ENCODE measurements at places on chromosomes 5 and 9.

GRCh38 chr9:87148331-87149104 lies 201.2 kb upstream of the GAS1 start:
- no peak for DNase-seq

DNA sequence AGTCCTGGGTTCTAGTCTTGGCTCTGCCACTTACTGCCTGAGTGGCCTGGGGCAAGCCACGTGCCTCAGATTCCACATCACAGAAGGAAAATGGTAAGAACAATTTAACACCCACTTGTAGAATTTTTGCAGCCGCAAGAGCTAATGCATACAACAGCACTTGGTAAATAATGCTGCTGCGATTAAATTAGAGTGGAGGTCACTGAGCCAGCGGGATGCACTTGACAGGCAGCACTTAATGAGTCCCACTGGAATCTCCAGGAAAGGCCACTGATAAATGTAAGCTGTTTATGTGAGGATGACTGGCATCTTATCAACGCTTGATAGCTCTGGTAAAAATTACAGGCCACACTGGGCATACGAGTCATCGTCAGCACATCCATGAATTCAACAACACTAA lies 59.4 kb upstream of the UBTD2 start:
- no peak for DNase-seq

GRCh38 chr5:10459080-10460055 lies 17.7 kb downstream of the ROPN1L start:
- no peak for DNase-seq

GRCh38 chr5:74166064-74166463 lies 474.5 kb downstream of the ENC1 start:
- DNase-seq, result no peak

- no peak for DNase-seq
Measured at GRCh38 chr5:177494346-177495195, 2.8 kb downstream of the PDLIM7 start.

DNA sequence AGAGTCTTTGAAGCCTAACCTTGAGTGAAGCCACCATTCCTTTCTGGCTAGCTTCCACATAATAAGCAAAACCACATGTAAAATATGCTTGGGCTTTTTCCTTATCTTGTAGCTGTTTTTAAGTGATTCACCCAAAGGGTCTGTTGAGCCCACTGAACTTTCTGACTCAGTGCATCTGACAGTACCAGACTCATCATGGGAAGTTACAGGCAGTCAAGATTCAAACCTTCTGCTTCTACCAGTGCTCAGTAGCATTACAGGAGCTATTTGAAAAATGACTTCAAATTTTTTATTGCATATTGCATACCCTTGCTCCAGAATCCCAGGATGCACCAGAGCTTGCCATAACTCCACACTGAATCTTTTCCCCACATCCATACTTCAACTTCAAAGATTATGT lies 87.5 kb upstream of the PTPRD start:
- DNase-seq, result no peak

DNA sequence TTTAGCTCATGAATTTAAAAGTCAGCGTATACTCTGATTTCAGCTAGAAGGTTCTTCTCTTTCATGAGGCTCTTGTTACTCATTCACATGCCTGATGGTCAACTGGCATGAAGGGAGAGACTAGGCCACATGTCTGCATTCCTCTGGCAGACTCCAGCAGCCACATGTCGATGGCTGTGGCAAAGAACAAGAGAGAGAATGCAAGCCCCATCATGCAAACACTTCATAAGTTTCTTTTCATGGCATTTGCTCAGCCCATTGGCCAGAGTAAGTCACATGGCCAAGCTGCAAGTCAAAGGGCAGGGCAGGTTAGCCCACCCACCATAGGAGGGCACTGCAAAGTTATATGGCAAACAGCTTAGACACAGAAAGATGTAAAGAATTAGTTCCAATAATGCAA lies 5.4 kb downstream of the KCNV2 start:
- no peak for DNase-seq

DNA sequence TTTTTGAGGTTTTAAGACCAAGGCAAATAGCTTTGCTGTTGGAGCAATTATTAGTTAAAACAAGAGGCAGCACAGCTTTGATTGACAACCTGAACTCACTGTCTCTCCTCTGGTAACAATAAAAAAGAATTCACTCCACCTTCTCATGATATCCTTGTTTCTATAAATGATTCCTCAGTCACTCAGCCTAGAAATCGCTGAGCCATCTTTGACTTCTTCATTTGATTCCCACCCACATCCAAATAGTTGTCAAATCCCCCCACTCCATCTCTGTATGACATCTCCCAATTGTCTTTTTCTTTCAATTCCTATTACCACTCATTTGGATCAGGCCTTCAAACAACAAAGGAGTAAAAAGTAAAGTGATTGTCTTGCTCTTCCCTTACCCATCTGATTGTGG lies 266.4 kb downstream of the MCTP1 start:
- DNase-seq, result no peak

DNA sequence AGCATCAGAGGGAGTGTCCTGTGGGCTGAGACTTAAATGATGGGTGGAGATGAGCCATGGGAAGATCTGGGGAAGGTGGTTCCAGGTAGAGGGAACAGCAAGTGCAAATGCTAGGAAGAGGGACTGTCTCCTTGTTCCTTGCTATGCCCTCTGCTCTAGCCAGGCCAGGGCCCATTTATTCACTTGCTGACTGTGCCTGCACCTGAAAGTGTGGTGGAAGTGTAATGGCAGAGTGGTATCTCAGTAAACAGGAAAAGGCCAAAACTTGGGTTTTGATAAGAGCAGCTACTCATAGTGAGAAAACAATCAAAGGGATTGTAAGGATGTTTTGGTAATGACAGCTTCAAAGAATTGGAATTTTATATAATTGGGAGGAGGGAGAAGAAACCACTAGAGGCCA lies 32.4 kb downstream of the TLE4 start:
- no peak for DNase-seq

DNA sequence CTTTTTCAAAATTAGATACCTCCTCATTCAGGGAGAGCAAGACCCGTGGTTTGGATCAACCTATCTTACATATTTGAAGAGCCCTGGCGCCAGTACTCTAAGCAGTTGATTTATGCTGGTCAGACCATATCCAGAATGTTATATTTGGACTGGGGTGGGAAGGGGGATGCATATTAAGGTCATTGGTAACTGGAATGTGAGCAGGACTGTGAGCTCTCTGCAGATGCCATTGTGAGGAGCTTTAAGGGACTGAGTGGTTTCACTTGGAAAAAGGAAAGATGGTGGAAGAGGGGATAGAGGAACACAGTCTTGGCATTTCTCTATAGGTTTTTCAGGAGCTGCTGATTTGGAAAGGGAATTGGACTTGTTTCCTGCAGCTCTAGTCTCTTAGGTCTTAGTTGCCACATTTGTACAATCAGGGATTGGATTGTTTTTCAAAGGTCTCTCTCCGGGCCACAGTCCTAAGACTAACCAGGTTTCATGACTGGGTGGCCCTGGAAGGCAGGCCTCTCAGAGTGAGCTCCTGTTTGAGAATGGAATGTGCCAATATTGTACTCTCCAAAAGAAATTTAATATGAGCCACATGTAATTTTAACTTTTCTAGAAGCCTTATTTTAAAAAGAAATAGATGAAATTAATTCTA lies 25.8 kb upstream of the F2R start:
- DNase-seq, result no peak

- DNase-seq, result no peak
Measured at GRCh38 chr9:114476891-114477469, 28.3 kb downstream of the WHRN start.

DNA sequence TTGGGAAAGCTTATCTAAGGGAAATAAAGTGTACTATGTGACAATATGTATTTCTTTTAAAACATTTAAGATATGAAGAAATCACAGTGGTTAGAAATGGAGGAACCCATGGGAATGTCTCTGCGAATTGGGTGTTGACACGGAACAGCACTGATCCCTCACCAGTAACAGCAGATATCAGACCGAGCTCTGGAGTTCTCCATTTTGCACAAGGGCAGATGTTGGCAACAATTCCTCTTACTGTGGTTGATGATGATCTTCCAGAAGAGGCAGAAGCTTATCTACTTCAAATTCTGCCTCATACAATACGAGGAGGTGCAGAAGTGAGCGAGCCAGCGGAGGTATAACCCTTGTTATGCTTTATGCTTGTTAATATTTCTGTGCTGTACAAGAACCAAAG lies 69.9 kb downstream of the ADGRV1 start:
- no peak for DNase-seq

DNA sequence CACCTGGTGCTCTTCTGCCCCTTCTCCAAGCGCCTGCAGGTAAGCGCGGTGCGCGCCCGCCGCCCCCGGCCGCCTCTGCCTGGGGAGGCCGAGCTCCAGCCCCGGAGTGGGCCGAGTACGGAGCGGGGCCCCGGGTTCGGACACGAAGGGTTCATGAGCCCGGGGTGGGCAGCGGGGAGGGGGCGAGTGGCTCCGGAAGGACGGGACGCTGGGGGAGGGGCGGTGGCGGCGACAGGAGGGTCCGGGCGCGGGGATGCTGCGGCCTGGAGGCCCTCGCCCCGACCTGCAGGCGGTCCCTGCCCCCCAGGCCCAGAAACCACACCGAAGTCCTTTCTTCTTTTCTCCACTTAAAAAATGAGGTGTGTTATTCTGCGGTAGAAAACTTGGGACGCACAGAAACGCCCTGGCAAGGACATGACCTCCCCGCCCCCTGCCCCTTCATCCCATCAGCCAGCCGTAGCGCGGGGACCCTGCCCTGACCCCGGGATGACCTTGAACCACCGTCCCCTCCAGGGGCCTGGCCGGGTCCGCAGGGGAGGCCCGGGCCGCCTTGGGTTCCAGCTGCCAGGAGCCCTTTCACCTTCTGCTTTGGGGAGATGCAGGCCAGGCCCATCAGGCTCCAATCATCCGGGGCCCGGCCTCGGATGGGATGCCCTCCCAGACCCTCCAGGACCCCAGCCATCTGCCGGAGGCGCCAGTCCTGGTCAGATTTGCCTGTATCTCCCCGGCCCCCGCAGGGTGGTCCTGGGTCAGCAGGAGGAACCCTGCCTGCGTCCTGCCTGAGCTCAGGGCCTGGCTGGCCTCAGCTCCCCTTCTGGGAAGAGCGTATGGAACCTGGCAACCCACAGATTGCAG lies 545 bp downstream of the DIPK1B start:
- no peak for DNase-seq

DNA sequence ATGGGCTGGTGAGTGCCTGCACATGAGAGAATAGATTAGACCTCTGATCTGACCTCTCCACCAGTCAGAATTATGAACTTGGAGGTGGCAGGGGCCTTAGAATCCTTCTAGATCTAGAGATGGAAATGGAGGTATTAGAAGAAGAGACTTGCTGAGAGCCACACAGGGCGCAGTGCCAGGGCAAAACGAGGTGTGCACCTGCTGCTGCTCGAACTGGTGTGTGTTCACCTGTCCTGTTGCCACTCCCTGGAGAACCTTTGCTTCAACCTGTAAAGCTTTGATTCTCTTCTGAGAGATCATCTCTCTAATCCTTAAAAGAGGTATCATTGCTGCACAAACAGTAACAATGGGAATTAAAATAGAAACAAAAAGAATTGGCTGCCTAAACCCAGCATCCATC lies 24.9 kb downstream of the FRMPD1 start:
- DNase-seq, result no peak

DNA sequence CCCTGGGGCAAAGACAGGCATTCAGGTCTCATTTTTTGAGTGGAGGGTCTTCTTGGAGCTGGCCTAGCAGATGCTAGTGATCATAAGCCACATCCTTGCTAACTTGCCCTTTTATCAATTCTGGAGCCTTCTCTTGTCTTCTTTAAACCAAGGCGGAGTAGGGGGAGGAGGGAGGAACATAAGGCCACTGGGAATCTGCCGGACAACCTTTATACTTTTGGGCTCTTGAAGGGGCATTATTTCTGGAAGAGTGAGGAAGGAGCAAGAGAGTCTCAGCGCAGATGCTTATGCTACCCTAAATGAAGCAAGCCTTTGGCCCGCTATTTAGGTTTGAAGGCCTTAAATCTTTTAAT lies 2.0 kb downstream of the TMEFF1 start:
- DNase-seq, result no peak

DNA sequence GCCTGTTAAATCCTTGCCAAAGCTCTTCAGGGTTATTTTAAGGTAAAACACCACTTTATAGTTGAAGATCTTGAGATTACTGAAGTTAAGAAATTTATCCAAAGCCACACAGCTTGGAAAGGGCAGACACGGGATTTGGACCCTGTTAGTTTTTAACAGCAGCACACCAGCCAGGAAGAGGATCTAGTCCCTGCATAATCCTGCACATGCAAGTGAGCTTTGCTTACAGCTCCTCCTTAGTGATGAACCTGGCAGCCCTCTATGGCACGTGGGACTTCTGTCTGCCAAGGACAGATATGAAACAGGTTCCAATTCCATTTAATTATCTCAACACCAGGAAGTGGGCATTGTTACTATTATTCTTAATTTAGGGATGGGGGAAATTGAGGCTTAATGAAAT lies 108.7 kb downstream of the TRIM32 start:
- DNase-seq, result no peak

GRCh38 chr9:77885104-77885672 lies 146.4 kb downstream of the GNAQ start:
- no peak for DNase-seq

- DNase-seq, result no peak
Measured at GRCh38 chr9:93112864-93113389, 16.9 kb downstream of the CARD19 start.

DNA sequence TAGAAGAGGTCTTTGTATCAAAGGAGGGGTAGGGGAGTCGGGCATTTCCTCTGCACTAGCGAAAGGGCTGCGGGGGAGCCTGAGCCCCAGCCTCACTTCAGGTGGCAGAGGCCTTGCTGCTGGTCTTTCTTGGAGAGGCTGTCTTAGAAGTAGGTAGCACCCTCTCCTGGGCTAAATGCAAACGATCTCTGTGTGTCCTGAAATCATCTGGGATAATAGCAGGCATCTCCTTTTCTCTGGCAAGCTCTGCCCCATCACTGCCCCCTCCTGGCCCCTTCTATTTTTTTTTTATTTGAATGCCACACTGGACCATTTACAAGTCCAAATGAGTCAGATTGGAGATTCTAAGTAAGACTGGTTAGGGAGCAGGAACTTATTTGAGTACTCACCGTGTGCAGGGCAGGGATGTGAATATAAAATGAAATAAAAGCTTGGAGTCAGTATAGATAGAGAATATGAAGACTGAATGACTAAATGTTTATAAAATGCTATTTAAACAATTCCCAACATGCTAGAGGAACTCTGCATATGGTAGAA lies 137.1 kb downstream of the FGF1 start:
- peak; percentile 6 for DNase-seq

DNA sequence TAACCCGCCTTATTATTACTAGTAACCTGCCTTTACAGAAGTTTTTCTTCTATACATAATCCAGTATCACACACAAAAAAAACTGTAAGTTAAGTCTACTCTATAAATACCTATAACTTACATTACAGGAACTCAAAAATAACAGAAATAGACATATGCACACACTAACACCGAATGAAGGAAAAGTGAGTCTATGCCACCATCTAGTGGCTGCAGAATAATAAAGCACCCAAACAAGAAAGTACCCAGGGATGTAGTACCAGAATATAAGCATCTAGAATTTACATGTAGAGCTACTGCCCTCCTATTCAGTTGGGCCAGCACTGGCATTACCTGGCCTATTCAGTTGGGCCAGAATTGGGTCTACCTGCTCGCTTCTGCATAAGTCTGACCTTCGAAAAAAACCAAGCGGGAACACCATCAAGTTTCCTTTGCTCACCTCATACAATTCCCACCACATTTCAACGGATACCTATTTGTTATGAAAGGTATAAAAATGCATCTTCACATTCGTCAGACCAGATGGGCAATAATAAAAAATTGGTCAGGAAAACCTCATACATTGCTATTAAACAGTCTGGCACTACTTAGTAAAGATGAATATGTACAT lies 4.0 kb upstream of the NIPSNAP3A start:
- DNase-seq, result no peak

GRCh38 chr5:5422819-5423515 lies 490 bp downstream of the ICE1 start:
- no peak for DNase-seq

Data from stimulated activated CD4-positive, alpha-beta T cell treated with anti-CD3 and anti-CD28 coated beads, Interleukin-2, amount 100 ng/mL, for 4 hours (primary cell).